ENCODE measurements at places on chromosomes 6 and 20. TPM values are rescaled to one million over a fixed set of nuclear protein-coding genes. Genes with fewer than 3 reads are reported as not detected.

RNF39 gene
- 2.3 TPM for total RNA-seq

KCNQ2 gene
- 0.28 TPM for total RNA-seq

NKAPL gene
- 1.1 TPM for total RNA-seq

SUMO4 gene
- 1.7 TPM for total RNA-seq

ZFAND3 gene
- 63.6 TPM for total RNA-seq

DNA sequence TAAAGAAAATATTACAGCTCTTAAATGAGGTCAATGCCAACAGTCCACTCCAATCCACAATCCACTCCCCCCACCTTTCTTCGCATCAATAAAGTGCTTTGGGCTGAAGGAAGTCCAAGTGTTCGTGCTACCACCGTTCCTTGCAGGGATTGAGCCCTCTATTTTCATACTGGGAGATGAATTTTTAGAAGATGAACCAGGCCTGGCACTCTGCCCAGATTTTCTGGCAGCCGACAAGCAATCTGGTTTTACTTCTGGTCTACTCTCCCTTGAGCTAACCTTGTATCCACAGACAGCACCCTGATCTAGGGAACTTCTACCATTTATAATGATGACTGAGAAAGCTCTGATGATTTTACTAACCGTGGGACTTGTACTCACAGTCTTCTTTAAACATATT is 72.3 kb downstream of the BTBD9 start:
- H3K27me3 ChIP-seq, result no peaks in the 10 kb centered on the region
- DNase-seq, result peak; percentile 85
- no peak overlapping the region for H3K27ac ChIP-seq

DNA sequence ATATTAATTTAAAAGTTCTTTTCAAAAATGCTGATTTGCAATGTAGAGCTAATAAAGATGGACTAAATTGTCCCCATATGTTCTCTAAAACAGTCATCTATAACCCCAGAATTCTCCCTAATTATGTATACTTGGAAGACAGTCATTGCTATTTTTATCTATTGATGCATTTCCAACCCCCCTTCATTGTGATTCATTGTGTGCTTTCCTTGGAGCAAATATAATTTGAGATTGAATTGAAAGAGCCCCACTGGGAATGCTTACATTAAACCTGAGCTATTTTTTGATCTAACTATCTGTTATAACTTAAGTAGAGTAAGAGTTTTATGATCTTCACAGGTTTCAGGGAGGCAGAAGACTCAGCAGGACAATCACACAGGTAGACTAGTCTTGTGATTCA is 73.7 kb upstream of the PTCHD4 start:
- no peak overlapping the region for H3K27ac ChIP-seq
- no peak overlapping the region for H3K4me3 ChIP-seq
- peak; percentile 72 for DNase-seq

GRCh38 chr20:47361057-47361915 is 4.8 kb upstream of the ZMYND8 start:
- no peak for DNase-seq
- no peaks in the 10 kb centered on the region for H3K36me3 ChIP-seq
- peak overlapping the region; percentile 95 for H3K27ac ChIP-seq
- peaks cover 33% of the 10 kb centered on the region for H3K4me1 ChIP-seq
- no peak overlapping the region for H3K4me3 ChIP-seq

DNA sequence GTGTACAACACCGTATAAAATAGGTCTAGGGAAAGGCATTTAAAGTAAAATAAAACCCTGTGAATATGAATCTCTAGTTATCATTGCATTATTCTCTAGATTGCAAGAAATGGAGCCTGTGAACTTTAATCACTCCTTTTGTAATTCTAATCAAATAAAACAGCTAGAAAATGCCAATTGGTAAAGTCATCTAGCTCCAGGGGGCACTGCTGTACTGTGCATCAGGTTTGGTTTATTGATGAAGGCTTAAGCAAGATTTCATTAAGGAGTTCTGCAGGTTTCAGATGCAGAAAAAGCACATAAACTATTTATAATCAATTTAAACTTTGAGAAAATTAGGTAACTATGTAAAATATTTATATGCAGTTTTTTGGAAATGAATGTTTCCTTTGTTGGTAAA is 645.0 kb downstream of the PHF3 start:
- no peak overlapping the region for H3K27ac ChIP-seq
- no peak overlapping the region for H3K4me3 ChIP-seq
- H3K27me3 ChIP-seq, result no peaks in the 10 kb centered on the region
- H3K4me1 ChIP-seq, result peaks cover 7% of the 10 kb centered on the region

DNA sequence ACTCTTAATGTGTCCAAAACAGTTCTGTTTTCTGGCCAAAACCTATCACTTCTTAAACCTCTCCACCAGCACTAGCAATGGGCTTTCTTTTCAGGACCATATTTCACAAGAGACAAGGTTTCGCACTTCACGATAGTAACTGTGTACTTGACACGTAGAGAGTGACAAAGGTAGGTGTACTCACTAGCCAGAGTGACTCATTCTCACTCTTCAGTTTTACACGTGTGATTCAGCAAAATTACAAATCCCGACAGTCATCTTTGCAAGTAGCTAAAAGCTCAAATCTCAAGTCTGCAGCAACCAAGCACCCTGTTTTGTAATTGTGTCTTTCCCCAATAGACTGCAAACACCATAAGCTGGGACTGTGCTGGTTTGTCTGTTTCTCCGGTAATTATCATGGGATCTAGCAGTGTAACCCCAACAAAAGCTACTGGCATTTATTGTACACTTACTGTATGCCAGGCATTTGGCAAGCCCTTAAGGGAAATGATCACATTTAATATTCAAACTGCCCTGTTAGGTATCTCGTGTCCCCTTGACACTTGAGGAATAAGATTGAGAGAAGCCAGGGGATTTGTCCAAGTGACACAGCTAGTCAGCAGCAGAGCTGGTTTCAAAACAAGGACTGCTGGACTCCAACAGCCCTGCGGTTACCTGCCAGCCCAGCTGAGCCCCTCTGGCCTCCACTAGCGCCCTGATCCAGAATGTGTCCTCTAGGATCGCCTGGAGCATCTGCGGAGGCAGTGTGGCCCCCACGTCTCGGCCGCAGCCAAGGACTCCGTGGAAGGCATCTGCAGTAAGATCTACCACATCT is 9.9 kb downstream of the PCIF1 start:
- no peak for DNase-seq
- H3K27me3 ChIP-seq, result no peaks in the 10 kb centered on the region
- peaks cover 30% of the 10 kb centered on the region for H3K36me3 ChIP-seq

DNA sequence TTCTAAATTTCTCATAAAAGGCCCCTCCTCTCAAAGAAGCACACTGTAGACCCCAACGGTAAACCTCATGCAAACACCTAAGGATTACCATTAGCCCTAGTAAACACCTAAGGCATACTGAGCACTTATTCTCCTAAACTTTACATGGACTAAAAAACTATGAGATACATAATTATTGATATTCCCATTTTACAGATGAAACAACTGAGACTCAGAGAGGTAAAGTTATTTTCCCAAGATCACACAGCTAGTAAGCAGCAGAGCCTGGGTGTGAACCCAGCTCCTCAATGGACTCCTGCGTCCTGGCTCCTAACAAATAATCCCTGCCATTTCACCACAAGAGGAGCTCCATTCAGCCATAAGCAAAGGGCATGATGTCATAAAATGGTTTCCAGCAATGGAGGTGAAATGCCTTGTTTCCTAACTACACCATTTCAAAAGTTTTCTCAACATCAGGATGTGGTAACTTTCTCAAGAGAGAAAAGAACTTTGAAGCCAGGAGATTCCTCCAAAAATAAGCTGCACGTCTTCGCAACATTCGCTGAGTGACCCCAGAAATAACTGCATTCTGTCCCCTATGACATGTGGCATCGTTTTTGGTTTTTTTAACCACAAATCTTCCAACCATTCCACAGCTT is 4.1 kb downstream of the ATP9A start:
- DNase-seq, result no peak
- no peak overlapping the region for H3K27ac ChIP-seq
- H3K4me3 ChIP-seq, result no peak overlapping the region
- H3K4me1 ChIP-seq, result no peaks in the 10 kb centered on the region
- H3K27me3 ChIP-seq, result no peaks in the 10 kb centered on the region

DNA sequence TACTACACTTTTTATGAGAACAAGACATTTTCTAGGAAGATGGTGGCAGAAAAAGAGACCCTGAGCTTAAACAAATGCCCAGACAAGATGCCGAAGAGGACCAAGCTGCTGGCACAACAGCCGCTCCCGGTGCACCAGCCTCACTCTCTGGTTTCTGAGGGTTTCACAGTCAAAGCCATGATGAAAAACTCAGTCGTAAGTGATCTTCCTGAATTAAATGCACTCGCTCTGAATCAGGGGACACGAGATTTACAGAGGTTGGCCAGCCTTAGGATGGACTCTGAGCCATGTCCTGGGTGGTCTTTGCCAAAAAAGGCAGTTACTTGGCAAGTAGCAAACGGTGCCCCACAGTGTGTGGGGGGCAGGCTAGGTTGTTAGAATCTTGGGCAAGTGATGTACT is 423 bp downstream of the PACRG start:
- H3K27ac ChIP-seq, result peak overlapping the region; percentile 48
- no peaks in the 10 kb centered on the region for H3K27me3 ChIP-seq
- no peaks in the 10 kb centered on the region for H3K36me3 ChIP-seq
- H3K4me3 ChIP-seq, result no peak overlapping the region

DNA sequence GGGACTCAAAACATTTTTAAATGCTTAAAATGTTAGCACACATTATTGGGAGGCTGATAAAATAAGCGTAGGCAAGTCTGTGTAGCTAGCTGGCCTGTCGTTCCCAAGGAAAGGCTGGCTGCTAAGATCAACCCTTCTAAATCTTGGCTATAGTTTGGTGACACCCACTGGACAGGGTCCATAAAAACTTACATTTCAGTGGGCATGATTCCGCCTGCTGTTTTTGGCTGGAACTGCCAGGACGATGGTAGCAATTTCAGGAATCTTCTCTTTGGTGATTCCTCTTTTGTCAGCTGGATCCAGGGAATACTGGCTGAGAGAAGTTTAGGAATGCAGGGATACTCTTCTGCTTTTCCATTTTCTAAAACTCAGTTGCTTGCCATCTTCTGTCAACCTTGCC is 162.2 kb downstream of the NKAIN2 start:
- H3K4me3 ChIP-seq, result no peak overlapping the region
- peaks cover 3% of the 10 kb centered on the region for H3K4me1 ChIP-seq
- H3K36me3 ChIP-seq, result no peaks in the 10 kb centered on the region
- DNase-seq, result peak; percentile 60

- peaks cover under 1% of the 10 kb centered on the region for H3K4me1 ChIP-seq
- no peak overlapping the region for H3K27ac ChIP-seq
- no peak overlapping the region for H3K4me3 ChIP-seq
These were observed 123.2 kb upstream of the TMEM170B start for GRCh38 chr6:11414176-11414963.

- H3K27ac ChIP-seq, result no peak overlapping the region
- H3K4me1 ChIP-seq, result no peaks in the 10 kb centered on the region
- no peak overlapping the region for H3K4me3 ChIP-seq
- DNase-seq, result no peak
- H3K27me3 ChIP-seq, result no peaks in the 10 kb centered on the region
- H3K36me3 ChIP-seq, result no peaks in the 10 kb centered on the region
These were observed 18.5 kb downstream of the PLCB1 start for GRCh38 chr20:8150591-8150990.

GRCh38 chr20:17282501-17282900 is 55.7 kb downstream of the PCSK2 start:
- no peak overlapping the region for H3K4me3 ChIP-seq
- H3K36me3 ChIP-seq, result no peaks in the 10 kb centered on the region
- no peaks in the 10 kb centered on the region for H3K4me1 ChIP-seq
- H3K27ac ChIP-seq, result no peak overlapping the region
- DNase-seq, result no peak

DNA sequence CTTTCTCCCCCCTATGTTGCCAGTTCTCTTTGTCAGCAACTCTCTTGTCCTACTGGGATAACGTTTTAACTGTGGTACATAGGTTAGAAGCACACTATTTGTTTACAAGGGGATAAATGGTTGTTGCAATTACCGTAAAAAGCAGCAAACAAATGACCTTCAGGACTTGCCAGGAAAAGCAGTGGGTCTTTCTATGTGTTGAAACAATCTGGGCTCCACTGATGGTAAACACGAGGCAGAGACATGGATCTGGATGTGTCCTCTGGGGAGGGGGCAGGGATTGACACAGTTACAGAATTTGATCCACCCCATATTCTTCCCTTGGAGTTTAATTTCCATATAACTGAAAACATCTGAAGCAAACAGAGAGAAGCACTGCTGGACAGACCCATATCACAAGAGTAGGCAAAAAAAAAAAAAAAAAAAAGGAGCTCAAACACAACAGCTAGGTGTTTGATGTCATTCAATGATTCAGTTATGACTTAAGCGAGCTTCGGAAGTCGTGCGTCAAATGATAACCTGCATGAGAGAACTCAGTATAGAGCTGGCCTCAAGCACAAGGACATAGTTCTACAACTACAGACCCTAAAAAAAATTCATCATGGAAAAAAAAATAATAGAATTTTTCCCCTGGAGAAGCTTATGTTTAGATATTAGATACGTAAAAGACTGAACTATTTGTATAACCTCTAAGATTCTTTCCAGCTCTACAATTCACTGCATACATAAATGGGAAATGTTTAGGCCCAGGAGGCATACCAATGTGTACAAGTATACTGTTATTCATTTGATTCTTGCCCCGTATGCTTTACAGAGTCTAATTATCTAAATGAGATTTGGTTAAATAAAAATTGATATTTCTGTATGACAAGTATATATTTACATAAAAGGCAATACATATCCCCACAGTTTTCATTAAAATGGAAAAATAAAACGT is 127.7 kb downstream of the ALDH8A1 start:
- no peak overlapping the region for H3K4me3 ChIP-seq
- H3K27ac ChIP-seq, result no peak overlapping the region
- H3K36me3 ChIP-seq, result no peaks in the 10 kb centered on the region
- H3K27me3 ChIP-seq, result no peaks in the 10 kb centered on the region
- no peak for DNase-seq

DNA sequence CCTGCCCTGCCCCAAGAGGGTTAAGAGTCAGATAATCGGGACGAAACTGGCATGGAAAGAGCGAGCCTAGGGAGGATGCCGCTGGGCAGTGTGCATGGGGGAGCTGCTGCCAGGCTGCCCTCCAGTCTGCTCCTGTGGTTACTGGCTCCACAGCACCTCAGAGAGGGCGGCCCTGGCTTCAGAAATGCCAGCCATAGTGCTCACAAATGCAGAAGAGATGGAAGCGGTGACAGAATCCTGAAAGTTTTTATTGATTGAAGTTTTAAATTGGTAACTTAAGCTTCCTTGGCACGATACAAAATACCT is 57.9 kb downstream of the VAPB start:
- no peak overlapping the region for H3K4me3 ChIP-seq
- DNase-seq, result no peak
- H3K27ac ChIP-seq, result no peak overlapping the region
- H3K4me1 ChIP-seq, result peaks cover 4% of the 10 kb centered on the region
- no peaks in the 10 kb centered on the region for H3K27me3 ChIP-seq

DNA sequence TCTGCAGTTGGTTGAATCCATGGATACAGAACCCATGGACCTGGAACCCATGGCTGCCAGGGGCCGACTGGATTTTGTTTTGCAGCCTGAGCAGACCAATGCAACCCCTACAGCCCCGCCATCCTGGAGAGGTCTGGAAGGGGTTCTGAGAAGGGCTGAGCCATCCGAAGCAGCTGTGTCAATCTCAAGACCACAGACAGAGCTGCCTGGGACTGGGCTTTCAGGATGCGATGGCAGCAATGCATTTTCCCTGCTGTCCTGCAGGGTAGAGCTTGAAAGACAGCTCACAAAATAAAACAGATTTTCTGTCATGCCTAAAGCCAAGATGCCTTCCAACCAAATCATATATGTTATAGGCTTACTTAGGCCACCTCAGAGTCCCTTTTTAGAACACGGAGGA is 125.8 kb upstream of the NXT1 start:
- no peaks in the 10 kb centered on the region for H3K27me3 ChIP-seq
- no peak overlapping the region for H3K27ac ChIP-seq
- DNase-seq, result no peak
- H3K4me1 ChIP-seq, result no peaks in the 10 kb centered on the region
- H3K36me3 ChIP-seq, result no peaks in the 10 kb centered on the region
- H3K4me3 ChIP-seq, result no peak overlapping the region

Measured in lung (tissue), 17 donors.